Hematopoietic multipotent progenitor cell (in vitro differentiated cells): ENCODE measurements at places on chromosomes 1 and 21.
A peak's percentile ranks its signal among the peaks of the same experiment; 100 is the strongest.

GRCh38 chr21:42833439-42833815, 45.9 kb downstream of the WDR4 start:
- DNase-seq = peak; percentile 10

DNA sequence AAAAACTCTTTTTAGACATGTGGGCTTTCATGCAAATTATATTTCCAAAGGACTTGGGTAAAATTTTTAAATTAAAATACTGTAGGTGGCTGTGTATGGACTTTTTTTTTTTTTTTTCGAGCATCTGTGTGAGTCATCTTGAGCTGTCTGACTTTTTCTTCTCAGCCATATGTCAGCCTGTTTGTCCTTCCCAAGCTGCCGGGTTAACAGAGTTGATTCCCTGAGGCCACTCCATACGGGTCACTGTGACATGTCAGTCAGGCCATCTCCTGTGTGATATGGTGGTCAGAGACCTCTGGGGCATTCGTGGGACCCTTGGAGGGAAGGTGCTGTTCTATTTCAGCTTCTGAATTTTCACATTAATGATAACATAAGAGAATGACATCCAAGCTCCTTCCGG, 148.3 kb downstream of the KCNJ6 start:
- DNase-seq = no peak

GRCh38 chr1:206573319-206573718, 38.9 kb downstream of the EIF2D start:
- no peak for DNase-seq

- no peak for DNase-seq
Measured at GRCh38 chr1:20353836-20354235, 63.2 kb downstream of the VWA5B1 start.

- no peak for DNase-seq
Measured at GRCh38 chr1:24121406-24121805, 9.5 kb upstream of the MYOM3 start.

DNA sequence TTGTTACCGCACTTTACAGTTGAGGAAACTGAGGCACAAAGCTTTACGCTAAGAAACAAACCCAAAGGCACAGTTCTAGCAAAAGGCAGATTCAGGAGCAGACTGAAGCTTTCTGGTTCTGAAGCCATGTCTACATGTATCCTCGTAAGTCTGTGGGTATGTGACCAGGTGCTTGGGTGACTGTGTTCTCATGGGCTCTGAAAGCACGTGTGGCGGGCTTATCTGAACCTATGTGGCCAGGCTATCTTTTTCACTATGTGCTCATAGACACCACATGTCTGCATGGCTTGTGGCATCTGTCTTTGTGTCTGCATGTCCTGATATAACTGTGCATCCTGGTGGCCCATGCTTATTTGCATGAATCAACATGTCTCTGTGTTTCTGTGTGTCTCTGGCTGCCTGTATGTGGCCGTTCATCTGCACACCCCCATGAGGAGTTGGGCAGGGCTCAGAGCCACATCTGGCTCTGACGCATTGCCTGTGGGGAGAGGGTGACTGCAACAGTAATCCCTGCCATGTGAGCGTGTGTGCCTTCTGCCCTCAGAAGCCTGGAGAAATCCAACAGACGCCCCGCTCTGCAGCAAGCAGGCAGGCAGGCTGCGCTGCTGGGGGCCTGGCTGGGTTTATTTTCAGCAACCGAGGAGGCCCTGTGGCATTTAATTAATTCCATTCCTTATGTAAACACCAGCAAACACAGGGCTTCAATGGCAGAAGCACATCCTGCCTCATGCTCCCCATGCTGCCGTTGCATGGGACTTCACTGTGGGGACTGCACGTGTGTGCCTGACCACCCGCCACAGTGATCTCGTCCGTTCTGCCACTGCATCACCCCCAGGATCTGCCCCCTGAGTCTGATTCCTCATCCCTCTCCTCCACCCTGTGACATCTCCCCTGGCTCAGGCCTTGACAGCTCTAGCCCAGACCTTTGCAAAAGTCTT, 115.4 kb downstream of the TRABD2B start:
- no peak for DNase-seq

DNA sequence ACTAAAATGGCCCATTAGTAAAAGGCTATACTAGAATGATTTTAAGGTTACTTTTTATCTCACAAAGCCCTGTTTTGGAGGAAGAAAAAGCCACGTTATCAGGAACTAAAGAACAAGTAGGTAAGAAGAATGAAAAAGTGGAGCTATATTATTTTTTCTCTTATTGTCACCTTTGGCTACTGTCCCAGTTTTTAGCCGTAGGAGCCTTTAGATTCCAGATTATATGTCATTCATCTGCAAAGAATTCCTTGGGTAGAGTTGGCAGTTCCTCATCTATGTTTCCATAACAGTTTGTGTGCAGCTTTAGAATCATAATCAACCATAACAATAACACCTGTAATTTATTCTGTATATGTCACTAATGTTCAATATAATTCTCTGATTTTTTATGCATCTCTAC, 83.8 kb downstream of the TPR start:
- DNase-seq = no peak

- DNase-seq = no peak
Measured at GRCh38 chr21:23531444-23531843, 2075.8 kb downstream of the MRPL39 start.

DNA sequence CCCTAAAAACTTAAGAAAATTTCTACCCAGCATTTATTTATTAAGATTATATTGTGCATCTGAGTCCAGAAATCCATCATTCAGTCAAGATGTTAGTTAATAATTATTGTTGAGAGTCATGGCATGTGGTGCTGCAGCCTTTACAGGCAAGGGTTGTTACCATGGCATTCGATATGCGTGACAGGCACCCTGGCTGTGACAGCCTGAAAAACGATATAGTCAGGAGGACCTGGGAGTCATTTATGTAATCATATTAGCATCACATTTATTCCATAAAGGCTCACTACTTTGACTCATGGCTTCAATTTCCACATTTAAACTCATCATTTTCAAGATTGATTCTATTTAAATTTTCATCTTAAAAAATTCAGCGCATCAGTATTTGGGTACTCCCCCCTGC, 68.0 kb downstream of the CACHD1 start:
- no peak for DNase-seq

- no peak for DNase-seq
Measured at GRCh38 chr1:110135246-110135645, 15.0 kb upstream of the SLC6A17 start.

- DNase-seq = no peak
Measured at GRCh38 chr21:28280611-28281010, 712.1 kb downstream of the LTN1 start.

DNA sequence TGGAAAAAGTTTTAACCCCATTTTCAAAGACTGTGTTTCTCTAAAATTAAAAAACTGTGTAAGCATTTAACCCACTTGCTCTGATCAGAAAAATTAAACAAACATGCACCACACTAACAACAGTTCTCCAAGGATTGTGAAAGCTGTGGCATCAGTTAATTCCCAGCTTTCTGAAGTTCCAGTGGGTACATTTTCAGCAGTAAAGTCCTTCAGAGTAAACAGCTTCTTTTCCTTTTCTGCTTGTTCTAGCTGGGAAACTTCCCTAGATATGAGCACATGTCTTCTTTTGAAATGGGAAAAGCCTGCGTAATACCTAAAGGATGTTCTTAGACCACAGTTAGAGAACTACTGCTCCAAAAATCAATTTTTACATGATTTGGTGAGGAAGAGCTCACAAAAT, 11.1 kb downstream of the PRRX1 start:
- no peak for DNase-seq

DNA sequence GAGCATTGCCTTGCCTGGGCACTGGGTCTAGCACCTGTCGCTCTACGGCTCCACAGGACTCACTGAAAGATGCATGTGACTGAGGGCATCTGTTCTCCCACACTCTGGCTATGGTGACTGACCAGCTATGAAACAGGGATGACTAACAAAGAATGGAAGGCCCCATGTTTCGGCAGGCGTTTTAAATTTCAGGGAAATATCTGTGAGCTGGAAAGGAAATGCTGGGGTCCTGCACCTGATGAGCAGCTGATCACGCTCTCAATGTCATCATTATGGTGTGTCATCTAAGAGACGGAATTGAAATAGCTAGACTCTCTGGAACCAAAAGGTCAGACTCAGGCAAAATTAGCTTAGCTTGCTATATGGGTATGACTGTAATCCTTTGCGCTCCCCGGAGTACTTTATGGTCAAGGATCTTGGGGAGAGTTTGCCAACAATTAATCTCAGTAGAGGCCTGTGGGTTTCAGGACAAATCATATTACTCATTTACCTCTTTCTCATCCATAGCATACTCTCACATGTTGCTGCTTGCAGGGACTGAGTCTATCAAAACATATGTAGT, 24.5 kb upstream of the PALMD start:
- DNase-seq = no peak

DNA sequence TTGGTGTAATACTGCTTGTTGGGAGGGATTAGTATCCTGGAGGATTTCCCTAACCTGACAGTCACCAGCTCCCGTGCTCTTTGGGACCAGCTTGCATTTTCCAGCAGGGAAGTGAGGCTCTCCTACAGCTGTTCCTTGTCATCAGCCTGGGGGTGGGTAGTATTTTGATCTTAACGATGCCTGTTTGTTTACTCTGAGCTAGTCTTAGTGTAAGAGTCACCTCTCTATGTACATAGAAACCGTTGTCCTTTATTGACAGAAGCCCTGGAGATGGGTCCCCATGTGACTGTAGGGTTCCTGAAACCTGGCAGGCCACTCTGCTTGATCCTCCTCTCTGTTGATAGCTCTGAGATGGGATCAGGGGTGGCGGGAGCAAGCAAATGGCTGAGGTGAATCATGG, 58.0 kb downstream of the ACP6 start:
- no peak for DNase-seq

GRCh38 chr1:110309767-110310166, 29.4 kb upstream of the RBM15 start:
- no peak for DNase-seq

DNA sequence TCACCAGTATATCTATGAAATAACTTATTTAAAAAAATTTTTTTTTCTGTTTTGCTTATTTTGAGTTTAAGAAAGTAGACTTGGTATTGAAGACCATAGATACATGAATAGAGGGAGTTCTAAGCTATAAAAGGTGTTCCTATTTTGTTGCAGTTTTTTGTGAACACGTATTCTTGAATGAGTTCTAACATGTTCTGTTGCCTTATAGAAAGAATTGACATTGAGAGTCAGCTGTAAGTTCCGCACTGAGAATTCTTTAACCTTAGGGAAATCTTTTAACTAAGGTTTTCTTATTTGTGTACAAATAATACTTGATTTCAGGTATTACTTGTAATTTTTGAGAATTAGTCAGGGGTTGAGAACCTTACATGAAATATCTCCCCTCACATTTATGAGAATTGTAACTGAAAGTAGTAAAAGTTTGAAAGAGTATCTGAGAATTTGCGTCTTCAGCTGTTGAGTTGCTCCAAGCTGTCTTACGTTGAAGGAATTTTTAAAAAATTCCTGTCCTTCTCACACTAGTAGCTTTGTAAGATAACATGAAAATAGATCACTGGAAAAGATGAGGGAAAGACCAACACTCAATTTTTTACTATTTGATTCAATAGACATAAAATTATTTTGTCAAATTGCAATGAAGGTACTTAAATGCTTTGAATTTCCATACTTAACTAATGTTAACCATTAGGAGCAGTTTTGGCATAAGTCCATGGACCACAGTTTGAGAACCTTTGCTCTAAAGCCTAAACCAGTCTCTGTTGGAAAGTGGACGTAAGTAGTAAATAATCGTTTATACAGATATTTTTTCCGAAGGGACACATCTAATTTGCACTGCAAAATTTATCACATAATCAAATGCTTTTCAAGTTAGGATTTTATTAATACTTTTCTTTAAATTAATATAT, 3.8 kb downstream of the DR1 start:
- DNase-seq = no peak

DNA sequence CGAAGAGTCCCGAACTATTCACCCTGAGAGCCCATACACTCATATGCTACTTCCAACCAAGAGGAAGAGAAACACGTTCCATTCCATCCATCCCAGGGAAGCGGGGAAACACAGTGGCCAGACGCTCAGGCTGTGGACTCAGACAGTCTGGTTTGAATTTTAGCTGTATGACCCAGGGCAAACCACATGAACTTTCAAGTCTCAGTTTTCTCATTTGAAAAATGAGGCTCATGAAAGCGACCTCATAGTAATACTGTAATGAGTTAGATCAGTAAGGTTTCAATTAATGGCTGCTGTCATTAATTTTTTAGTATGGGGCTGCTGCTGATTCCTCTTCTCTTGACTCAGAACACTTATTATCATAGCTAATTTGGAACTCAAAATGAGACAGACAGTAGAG, 1.5 kb downstream of the FCRL4 start:
- no peak for DNase-seq

DNA sequence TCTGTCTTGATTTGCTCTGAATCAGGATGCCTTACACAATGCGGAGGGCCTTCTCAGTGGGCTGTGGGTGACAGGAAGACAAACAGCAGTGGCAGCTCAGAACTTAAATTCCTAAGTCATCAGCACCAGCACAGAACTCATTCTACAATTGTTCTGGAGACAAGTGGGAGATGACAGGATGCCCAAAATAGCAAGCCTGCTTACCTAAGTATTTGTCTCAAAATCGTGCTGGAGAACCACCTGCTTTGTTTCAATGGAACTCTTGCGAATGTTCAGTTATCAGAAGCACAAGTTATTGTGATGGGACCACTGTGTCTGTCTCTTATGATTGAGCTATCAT, 76.1 kb downstream of the VCAM1 start:
- DNase-seq = no peak

GRCh38 chr1:209486861-209487593, 96.5 kb upstream of the CAMK1G start:
- DNase-seq = no peak

- no peak for DNase-seq
Measured at GRCh38 chr1:230072866-230073265, 5.8 kb downstream of the GALNT2 start.

DNA sequence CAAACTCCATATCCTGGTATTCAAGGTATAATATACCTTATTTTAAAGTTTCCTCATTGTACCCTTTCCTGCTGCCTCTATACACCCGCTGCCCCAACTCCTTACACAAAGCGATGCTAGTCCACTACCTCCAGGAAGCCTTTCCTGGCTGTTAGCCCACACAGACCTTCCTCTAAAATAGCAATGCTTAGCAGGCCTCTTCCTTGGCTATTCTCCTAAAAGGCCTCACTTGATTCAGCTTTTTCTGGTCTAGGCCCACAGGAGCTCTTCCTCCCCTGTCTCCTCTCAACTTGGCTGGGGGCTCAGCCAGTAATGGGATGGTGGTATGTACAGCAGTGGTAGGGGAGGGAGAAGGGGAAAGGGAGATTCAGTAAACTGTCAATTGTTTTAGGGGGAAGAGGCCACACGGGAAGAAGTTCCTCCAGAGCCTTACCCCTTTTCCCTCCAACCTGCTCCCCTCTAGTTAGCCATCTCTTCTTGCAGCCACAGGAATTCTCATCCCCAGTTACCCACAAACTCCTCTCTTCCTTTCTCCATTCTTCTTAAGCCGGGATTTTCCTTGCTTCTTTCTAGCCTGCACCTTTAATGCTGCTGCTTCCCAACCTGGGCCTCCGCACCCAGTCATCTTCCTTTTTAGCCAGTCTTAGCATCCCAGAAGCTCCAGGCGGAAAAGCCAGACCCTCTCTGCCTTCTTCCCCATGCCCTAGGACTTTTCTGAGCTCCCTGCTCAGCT, 2.6 kb downstream of the LRRC41 start:
- no peak for DNase-seq
